ENCODE measurements at places on chromosomes 4 and X.

- no peak for DNase-seq
Observed at GRCh38 chr4:173934933-173935620, 348.4 kb downstream of the FBXO8 start.

DNA sequence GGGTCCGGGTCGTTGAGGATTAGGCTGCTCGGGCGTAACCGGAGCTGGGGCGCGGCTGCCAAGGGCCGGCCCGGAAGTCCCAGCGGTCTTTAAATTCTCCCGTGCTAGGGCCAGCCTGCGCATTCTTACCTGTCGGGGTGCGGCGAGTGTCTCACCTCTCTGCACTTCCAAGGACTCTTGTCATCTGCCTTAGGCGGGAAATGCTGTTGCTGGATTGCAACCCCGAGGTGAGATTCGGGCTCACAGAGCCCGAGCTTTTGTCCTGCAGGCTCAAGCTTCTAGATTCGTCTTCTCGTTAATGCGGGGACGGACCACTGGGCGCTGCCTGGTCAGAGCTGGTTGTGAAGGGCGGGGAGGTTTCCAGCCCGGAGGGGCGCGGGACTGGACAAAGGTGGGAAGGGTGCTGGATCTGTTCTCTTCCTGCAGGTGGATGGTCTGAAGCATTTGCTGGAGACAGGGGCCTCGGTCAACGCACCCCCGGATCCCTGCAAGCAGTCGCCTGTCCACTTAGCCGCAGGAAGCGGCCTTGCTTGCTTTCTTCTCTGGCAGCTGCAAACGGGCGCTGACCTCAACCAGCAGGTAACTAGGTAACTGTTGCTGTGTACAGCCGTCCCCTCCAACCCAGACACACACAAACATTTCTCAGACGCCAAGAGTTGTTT lies at the start of gene ANKRD37:
Gene ANKRD37 (plus strand): TSS at position 118 of the 662 bp plus-strand sequence. CDS start 83 bp downstream, at position 201.
- peak; percentile 23 for DNase-seq

DNA sequence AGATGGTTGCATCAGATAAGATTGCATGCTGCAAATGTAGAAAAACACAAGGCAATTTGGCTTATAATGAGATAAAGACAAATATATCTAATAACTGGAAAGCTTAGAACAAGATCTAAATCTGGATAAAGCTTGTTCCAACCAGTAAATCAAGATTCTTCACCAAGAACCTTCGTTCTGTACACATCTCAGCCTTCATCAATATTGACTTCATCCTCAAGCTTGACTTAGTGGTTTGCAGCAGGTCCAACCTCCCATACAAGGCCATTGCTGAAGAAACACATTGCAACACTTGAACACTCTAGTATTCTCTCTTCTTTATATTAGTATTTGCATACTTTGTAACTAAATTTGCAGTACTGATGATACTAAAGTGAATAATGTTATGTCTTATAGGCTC lies 407.6 kb downstream of the TLL1 start:
- DNase-seq, result no peak

- no peak for DNase-seq
Observed at GRCh38 chrX:150897421-150898320, 797 bp downstream of the CD99L2 start.

DNA sequence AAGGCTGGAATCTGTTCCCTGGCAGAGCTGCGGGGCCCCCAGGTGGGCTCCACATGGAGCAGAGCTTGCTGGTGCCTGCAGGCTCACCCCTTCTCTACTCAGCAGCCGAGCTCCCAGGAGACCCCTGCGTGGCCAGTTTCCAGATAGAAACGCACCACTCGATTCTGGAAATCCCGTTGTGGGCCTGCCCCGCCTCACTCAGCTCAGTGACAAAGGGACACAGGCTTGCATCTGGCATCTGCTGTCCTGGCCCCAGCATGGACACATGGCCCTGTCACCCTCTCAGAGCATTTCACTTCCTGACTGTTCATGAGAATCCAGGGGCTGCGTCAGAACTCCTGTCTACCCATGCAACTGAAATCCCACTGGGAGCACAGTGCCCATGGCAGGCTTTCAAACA lies 20.5 kb upstream of the C4orf50 start:
- no peak for DNase-seq

- DNase-seq, result no peak
Observed at GRCh38 chr4:153794006-153794405, 5.1 kb upstream of the SFRP2 start.

- DNase-seq, result no peak
Observed at GRCh38 chr4:84366161-84366560, 132.9 kb downstream of the NKX6-1 start.

DNA sequence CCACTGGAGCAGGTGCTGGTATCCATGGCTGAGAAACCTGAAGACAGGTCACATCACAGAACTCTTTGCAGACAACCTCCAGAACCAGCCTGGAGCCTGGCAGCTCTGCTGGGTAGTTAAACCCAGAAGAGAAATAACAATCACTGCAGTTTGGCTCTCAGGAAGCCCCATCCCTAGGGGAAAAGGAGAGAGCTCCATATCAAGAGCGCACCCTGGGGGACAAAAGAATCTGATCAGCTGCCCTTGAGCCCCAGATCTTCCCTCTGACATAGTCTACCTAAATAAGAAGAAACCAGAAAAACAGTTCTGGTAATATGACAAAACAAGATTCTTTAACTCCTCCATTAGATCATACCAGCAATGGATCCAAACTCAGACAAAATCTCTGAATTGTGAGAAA lies 823.2 kb upstream of the FRG1 start:
- DNase-seq, result no peak

Data from NCI-H1417 treated with DMSO at 0.1 percent for 48 hours (cell line).